NCI-H187 treated with DMSO at 0.1 percent for 48 hours (cell line): ENCODE measurements at places on chromosomes 16 and 17.

GRCh38 chr17:42061646-42062487, 11.5 kb upstream of the C17orf113 start:
- DNase-seq, result no peak

DNA sequence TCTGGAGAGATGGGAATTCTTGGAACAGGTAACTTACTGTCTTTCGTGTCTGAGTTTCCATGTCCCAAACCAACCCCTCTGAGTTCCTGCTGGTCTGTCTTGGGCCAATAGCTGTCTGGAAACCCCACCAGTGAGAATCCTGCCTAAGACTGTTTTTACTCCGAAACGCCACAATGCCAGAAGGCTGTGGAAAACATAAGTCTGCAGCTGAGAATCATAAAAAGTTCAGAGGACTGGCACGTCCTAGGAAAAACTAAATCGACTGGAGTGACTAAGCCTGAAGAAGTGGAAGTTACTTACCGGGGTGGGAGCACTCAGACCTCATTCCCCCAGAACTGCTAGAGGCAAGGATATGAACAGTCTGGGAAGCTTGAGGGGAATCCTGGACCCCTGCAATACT, 13.3 kb downstream of the LRRC75A start:
- no peak for DNase-seq

DNA sequence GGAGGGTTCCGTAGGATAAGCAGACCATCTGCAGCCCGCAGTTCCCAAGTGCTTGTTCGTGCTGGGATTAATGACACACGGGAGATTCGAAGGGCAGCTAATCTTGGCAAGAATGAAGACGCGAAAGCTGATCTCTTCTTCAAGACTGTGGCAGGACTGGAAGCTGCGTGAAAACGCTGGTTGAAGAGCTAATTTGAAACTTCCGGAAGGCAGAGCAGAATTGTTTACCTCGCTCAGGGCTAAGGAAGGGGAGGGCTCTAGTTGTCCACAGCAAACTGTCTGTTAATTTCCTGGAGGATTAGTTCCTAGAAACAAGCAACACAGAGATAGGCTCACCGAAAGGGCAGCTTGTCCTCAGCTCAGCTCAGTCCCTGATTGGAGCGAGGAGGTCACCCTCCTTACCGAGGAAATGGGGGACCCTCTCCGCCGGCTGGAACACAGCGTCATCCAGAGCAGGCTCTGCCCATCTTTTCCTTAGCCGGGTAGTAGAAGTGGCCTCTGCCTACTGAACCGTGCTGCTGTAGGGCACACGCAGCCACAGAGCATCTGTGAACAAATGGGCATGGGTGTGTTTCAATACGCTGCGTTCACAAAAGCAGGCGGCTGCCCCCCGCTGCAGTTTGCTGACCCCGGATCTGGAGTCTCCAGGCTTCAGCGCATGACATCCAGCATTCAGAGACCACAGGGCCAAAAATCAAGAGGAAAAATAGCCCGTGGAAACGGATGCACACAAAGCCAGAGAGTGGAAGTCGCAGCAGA, 16.7 kb upstream of the BAIAP2 start:
- DNase-seq, result no peak

DNA sequence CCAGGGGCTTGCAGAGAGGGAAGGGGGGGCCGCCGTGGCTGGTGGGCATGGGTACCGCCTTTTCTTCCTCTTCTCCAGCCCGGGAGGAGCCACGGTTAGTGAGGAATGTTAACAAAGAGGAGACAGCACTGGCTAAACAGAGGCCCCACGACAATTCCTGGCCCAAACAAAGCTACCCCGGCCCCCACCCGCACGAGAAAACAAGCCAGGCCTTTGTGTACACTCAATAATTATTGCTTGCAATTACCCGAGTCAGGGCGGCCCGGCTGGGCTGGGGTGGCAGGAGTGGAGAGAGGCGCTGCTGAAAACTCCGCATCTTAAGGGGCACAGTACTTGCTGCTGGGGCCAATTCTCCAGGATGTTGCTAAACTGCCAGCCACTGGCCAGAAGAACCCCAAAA, 56.4 kb downstream of the IRX5 start:
- DNase-seq, result no peak

GRCh38 chr17:17403899-17404576, 72.8 kb upstream of the MED9 start:
- DNase-seq, result no peak

DNA sequence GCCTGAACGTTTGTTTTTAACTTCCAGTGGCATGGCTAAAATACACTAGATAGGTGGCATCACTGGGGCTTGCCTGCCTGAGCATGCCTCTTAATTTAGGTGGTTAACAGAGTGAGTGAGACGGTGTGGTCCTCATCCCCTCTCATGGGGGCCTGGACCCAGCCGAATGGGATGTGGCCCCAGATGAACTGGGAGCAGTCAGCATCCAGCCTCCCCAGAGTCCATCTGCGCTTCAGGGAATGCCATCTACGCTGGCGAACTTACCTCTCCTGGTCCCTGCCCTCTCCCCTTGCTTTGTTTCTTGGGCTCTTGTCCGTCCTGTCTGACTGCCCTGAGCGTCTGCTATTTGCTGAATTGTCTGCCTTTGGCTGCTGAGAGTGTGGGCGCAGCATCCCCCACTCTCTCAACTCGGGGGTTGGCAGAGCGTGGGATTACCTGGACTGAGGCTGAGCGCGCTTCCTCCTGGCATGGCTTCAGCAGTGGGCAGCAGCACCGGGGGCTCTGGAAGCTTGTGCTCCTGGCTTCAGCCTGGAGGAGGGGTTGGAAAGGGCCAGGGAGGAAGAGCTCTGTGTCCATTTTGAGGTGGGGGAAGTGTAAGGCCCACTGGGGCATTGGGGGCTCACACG, 2.1 kb downstream of the RAB40C start:
- no peak for DNase-seq

DNA sequence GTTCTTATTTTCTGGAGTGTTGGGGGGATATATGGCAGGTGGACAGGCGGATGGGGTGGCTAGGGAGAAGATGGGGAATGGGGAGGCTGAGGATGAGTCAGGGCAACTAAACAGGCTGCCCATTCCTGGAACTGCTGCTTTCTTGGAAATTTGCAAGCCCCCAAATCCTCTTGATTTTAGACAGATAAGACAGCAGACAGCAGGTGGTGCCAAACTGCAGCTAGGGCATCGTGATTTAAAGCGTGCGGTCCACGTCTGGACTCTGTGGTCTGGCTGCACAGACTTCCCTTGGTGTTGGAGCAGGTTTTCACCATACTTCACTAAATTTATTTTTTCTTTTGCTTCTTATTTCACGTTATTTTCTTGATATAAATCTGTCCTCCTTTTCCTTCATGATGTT, 10.9 kb upstream of the KRT24 start:
- DNase-seq, result no peak

DNA sequence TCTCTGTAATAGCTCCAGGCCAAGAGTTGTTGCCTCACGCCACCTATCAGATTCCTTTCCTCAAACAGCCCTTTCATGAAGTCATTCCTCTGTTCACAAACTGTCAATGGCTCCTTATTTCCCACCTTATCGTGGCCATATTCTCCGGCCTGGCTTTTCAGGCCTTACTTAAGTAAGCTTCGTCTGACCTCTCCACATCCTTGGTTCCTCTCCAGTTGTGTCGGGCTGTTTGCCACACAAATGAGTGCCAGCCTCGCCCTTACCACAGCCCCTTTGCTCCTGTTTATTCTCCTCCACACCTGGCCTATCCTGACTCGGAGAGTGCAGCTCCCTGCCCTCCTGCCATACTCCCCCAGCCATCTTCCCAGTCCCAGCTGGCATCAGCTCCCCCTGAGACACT, 2.0 kb downstream of the TP53I13 start:
- DNase-seq, result no peak

GRCh38 chr16:25523183-25523582, 168.6 kb upstream of the HS3ST4 start:
- no peak for DNase-seq

DNA sequence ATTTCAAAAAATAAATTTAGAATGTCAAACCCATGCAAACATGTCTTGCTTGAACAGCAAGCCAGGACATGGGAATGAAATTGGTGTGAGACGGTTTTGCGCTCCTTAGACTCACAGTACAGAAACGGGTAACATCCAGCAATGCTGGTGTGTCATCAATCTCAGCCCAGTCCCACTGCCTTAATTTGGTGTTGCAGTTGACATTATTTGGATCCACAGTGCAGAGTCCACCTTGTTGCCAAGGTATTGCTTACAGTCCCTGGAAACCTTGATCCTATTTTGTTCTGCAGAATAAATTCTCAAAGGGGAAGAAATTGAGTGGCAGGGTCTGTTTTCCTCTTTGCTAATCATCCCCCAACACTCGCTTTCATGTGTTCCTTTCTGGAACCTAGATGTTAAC, 311.6 kb upstream of the MON1B start:
- DNase-seq, result no peak

DNA sequence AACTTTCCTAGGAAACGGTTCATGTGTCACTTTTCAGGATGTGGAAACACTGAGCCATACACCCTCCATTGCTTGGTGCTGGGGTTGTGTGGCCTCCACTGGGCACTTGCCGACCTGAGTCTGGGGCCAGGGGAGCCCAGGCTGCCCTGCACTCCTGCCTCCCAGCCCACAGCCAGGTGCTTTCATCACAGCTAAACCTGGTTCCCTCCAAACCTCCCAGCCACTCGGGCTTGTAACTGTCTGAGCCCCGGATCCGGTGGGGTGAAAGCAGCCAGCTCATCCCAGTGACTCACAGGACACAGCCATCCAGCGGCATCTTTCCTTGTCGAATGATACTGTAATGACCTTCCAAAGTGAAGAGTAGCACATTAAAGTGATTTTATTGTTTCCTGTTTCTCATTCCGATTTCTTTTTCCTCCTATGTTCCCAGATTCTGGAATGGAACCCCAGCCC, 19.8 kb downstream of the CARHSP1 start:
- DNase-seq, result no peak

- DNase-seq, result no peak
These were observed 4.5 kb upstream of the ITGAX start for GRCh38 chr16:31350275-31351005.

DNA sequence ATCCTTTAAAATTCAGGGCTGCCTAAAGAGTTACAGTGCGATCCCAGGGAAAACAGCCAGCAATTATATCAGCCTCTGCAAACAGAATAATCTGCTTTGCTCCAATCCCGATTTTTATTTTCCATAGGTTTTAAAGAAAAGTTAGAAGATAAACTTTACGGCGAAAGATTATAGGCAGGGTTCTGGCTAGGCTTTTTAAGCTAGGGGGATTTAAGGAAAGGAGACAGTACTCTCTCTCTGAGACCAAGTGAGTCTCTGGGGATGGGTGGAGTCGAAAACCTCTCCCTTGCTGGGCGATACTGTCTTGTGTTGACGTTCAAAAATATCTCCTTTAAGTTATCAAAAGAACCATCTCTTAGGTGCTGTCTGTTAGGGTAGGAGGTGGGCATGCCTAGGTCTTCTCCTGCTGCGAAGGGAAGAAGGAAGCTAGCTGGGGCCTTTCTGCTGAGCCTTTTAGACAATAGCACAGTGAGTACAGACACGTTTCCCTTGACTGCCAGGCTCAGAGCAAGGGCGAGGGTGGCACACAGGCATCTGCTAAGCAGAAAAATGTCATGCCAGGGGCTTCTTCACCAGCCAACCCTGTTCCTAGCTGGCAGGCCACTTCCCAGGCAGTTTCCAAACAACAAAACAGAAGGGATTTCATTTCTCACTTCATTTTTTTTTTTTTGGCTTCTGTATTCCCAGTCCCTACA, 167.9 kb upstream of the MAF start:
- DNase-seq, result no peak

DNA sequence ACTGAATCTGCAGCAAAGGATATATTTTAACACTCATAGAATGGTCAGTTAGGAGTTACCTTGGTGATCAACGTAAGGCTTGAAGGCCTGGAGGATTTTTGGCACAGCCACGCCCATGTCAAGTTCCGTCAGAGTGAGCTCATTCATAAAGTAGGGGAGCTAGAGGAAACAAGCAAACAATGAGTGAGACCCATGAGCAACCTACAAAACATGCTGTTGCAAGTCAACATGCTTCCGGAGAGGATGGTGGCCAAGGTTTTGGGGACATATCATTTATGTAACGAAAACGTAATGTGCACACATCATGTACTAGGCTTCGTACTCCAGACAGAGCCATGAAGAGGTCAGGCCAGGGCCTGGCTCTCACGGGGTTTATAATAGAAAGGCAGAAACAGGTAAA, 41.1 kb upstream of the ERN1 start:
- no peak for DNase-seq

GRCh38 chr17:17400070-17400469, 76.7 kb upstream of the MED9 start:
- DNase-seq, result no peak

- DNase-seq, result no peak
These were observed 32.4 kb downstream of the RAB11FIP3 start for GRCh38 chr16:457732-458400.

GRCh38 chr17:32671896-32672295, 185.1 kb downstream of the CDK5R1 start:
- DNase-seq, result no peak

GRCh38 chr17:72258711-72259110, 137.9 kb downstream of the SOX9 start:
- DNase-seq, result no peak

DNA sequence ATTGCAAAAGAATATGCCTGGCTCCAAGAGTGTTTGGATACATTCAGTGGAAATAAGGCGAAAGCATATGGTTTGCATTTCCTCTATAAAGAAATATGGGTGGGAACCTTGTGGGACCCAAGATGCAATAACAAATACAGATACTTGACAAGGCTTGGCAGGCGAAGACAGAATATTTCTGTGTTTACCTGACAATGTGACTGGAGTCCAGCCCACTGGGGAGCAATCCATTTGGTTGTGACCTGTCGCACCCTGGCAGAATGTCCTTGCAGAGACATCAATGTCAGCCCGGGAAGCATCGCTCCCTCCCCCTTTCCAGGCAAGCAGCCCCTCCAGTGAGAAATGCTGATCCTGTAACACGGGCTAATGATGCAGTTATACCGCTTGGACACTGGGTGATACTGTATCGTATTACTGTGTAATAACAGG, 296.6 kb downstream of the MAF start:
- DNase-seq, result no peak

- no peak for DNase-seq
These were observed 1.0 kb downstream of the SLC16A6 start for GRCh38 chr17:68289936-68290267.

GRCh38 chr16:74216319-74216718, 80.3 kb upstream of the PSMD7 start:
- DNase-seq, result no peak

DNA sequence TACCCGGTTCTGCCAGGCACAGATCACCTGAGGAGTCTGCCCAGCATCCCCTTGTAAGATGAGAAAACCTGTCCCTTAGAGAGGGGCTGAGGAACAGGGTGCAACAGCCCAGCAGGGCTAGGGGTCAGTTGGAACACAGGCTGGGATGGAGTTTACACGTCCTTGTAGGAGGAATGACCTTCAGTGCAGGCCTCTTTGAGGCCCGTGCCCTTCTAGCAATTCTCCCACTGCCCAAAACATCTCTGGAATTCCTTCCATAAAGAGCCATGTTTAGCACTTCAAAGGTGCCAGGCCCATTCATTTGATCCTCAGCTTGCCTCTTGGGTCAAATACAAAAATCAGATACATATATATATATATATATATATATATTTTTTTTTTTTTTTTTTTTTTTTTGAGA, 4.5 kb downstream of the CTNS start:
- DNase-seq, result no peak
